ENCODE measurements at places on chromosomes 4 and X.

GRCh38 chr4:93018243-93018642, 714.5 kb downstream of the GRID2 start:
- no peak for DNase-seq

DNA sequence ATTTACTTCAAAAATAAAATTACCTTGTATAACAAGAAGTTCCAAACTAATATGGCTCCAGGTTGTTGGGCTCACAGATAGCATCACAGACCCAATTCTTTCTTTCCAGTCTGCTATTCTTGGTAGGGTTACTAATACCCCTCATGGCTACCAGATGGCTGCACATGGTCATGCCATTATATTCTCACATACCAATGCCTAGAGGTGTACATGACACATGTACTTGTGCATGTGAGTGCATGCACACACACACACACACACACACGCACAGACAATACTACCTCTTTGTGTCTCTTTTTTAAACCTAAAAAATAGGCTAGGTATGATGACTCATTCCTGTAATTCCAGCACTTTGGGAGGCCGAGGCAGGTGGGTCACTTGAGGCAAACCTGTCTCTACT, 31.1 kb downstream of the FBXO8 start:
- no peak for DNase-seq

DNA sequence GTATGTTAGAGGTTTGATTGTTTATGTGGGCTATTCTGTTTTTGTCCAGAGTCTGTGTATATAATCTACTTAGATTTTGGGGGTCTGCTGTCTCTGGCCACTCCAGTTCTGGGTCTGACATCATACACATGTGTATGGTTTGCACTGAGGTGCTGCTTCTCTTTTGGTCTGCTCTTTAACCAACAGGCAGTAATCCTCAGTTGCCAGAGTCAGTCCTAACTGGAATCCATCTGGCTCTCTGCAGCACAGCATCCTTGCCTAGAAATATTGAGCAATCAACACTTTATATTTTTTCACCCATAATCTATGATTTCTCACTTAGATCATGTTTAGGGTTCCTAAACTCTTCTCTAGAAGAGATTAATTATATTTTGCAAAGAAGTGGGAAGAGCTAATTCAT, 98.3 kb upstream of the SFRP2 start:
- no peak for DNase-seq

GRCh38 chr4:29972121-29972520, 748.0 kb upstream of the PCDH7 start:
- no peak for DNase-seq

DNA sequence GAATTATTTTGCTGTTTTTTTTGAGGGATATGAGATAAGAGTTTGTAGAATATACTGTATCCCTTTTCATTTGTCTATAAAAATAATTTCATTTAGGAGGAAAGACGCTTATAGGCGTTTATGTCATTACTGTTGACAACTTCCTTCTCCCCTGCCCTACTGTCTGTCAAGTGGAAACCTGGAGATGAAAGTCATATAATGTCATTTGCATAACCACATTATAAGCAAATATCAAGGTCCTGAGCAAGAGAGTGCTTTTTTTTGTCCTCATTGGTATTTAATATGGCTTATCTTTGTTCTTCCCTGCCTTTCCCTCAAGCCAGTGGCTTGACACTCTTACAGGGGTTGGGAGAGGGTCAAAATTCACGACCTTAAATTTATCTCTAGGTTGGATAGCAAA, 55.8 kb downstream of the LRP2BP start:
- DNase-seq = no peak

DNA sequence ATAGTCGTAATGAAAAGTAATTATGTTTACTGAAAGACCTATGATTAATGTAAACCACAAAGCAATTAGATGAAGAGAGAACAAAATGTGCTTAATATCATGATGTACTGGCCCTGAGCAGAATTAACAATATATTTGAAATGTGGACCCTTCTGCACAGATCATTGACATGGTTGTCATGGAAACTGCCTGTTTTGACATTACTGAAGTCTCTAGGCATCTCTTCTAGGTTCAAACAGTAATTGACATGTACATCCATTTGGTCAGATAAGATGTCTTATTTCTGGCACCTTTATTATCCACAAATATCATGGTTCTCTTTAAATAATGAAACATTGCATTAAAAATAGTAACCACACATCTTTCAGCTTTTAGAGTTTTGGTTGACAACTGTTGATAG, 251.7 kb upstream of the GNPDA2 start:
- DNase-seq = no peak

DNA sequence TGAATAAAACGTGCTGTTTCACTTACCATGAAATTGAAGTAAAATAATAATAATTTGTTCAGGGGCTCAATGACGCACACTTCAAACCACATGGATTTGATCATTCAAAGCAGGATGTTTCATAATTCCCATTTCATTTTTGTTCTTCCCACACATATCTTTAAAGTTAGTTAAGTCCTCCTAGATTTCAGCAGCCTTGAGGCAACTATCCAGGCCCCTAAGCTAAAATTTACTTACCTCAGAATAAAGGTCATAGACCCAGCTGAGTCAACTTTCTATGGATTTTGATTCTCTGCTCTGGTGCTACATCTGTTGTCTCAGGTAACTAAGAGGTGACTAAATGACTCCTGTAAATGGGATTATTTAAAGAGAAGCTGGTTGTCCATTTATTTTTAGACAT, 25.0 kb downstream of the GPR174 start:
- no peak for DNase-seq

DNA sequence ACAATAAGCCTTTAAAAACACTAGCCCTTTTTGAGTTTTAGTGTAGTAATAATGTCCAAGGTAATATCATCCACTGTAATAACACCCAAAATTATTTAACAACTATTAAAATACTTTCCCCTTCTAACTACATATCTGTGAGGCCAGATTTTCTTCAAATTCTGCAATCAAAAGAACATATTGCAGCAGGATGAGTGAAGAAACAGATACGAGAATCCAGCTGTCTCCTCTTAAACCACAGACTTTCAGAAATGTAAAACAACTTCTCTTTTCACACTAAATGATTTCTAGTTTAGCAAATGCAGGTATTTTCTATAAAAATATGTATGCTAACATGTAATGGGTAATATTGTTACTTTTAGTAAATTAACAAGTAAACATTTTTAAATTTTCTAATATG, 148.9 kb downstream of the PRDM5 start:
- DNase-seq = no peak

DNA sequence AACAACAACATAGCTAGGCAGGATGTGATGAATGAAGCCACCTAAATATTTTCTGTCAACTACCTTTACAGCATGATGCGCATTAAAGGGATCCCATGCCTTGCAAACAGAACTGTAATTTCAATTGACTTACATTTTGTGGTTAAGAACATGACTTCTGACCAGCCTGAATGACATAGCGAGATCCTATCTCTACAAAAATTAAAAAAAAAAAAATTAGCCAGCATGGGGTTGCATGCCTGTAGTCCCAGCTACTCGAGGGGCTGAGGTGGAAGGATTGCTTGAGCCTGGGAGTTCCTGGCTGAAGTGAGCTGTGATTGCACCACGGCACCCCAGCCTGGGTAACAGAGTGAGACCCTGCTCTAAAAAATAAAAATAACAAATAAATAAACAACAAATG, 680.6 kb downstream of the IQCM start:
- no peak for DNase-seq

DNA sequence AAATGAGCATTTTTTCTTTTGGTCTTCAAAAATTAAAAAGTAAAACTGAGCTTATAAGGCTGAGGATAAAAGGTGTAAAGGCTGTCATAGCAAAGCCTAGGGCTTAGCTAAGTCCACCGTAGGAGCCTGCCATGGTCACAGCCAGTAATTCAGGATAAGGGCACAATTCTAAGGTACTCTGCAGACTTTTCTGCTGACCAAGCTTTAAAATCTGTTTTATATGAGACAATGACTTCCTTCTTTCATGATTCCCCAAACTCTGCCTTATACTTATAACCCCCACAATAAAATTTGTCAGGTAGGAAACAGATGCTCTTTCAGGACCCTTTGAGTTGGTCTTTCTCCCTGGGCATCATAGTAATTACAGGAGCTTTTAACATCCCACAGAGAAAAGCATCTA, 138.5 kb downstream of the COL4A6 start:
- no peak for DNase-seq
